NCI-H2081 treated with DMSO at 0.1 percent for 48 hours (cell line): ENCODE measurements at places on chromosomes 6 and 20.

DNA sequence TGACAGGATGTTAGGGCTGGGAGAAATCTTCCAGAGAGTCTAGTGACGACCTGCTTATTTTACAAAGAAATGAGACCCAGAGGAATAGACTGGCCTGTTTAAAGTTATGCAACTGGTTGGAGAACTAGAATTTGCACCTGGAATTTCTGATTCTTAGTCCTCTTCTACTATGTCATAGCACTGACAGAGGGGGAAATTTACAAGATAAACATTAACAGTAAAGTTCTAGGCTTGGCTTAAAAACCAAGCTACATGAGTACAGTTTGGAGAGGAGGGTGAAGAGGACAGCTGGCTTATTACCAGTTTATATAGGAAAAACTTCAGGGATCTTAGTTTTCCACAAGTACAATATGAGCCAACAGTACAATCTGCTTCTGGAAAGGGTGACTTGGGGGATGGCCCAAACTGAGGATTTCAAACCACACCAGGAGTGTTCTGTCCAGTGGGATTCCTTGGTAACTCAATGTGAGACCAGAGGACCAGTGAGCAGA, 269.6 kb downstream of the CD109 start:
- DNase-seq, result no peak

- no peak for DNase-seq
These were observed 75.2 kb downstream of the SOX4 start for GRCh38 chr6:21668795-21669194.

DNA sequence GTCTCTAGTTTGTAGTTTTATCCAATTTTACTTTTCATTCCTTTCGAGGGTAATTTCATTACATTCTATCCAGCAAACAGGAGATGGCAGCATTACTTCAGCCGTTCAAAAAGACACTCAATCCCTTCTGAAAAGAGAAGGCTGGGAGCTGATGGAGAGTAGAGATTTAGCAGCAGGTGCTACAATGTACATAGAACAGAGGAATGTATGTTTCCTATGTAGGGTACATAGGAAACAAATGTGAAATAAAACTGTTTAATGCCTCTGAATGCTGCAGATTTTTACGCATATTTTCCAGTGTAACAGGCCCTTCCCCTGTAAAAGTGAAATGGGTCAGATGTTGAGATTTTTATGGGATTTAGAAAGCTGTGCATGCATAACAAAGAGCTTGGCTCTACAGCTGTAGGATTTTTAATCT, 16.0 kb downstream of the RPS12 start:
- DNase-seq, result peak; percentile 40

- DNase-seq, result peak; percentile 69
These were observed 20.0 kb upstream of the HIVEP1 start for GRCh38 chr6:11992086-11992485.

DNA sequence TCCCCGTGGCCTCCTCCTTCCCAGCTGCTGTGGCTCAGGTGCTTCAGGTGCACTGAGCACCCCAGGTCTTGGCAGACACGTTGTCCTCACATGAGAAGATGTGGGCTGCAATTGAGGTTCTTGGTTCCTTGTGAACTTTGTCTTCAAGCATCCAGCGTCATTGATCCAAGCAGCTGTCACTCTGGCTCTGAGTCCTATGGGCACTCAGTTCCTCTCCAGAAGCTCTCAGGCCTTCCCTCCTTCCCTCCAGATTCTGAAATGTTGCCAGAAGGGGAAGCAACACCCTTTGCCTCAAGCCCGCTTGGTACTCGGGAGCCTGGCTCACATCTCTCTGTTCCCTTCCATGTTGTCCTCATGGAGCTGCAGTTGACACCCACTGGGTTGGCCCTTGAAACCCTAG, 8.4 kb upstream of the MRGBP start:
- no peak for DNase-seq
